ENCODE measurements at places on chromosomes 3 and 15. TPM values are rescaled to one million over a fixed set of nuclear protein-coding genes. Genes with fewer than 3 reads are reported as not detected.

DNA sequence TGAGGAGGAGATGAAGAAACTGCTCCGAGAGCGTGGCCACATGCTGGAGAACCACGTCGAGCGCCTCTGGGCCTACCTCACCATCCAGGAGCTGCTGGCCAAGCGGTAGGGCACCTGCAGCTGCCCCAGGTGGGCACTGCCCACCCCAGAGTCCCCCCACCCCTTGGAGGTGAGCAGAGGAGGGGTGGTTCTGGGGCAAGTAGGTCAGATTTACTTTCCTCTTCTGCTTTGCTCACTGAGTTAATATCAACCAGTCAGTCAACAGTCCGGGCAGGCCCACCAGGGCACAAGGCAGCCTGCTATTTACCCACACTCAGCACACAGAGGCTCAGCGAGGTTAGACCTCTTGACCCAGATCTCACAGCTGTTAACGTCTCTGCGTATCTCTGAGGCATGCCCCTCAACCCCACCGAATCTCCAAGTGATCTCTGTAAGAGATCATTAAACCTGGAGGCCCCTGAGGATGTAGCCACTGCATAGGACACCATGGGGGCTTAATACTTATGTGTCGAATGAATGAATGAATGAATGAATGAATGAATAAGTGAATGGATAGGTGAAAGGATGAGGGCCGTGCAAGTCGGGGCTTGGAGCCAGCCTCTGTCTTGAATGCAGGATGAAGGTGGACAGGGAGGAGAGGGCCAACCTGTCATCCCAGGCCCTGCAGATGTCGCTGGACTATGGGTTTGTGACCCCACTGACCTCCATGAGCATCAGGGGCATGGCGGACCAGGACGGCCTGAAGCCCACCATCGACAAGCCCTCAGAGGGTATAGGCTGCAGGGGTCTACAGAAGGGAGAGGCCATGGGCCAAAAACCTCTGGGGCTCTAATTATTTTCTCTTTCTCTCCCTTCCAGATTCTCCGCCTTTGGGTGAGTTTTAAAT, 8.0 kb upstream of the ITIH3 start:
- H3K4me1 ChIP-seq = no peaks in the 10 kb centered on the region
- no peak overlapping the region for H3K4me3 ChIP-seq
- no peak for DNase-seq
- H3K36me3 ChIP-seq = no peaks in the 10 kb centered on the region
- no peaks in the 10 kb centered on the region for H3K27me3 ChIP-seq

DNA sequence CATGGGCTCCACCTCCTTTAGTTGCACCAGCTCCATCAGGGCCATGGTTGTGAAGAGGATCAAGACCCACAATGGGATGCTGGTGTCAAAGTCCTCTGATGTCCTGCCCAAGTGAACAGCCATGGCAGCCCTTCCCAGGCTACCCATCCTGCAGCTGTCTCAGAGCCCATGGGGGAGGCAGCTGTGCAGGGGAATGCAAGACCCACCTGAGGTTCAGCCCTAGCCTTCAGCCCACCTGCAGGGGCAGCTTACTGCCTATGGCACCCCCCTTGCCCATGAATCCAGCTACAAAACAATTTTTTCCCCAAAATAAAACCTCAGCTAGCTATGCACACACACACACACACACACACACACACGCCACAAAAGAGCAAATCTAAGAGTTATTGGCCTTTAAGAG, 48.2 kb upstream of the POU1F1 start:
- no peak overlapping the region for H3K4me3 ChIP-seq
- DNase-seq = no peak
- H3K27ac ChIP-seq = no peak overlapping the region
- H3K4me1 ChIP-seq = no peaks in the 10 kb centered on the region
- H3K36me3 ChIP-seq = no peaks in the 10 kb centered on the region

PLA1A gene
- total RNA-seq = not detected

HYAL3 gene
- 6.3 TPM for total RNA-seq

- no peaks in the 10 kb centered on the region for H3K36me3 ChIP-seq
- H3K27ac ChIP-seq = no peak overlapping the region
- no peak overlapping the region for H3K4me3 ChIP-seq
- DNase-seq = no peak
Measured at GRCh38 chr3:15822281-15822680, 24.5 kb upstream of the ANKRD28 start.

ITPKA gene
- total RNA-seq = not detected

GRAMD1C gene
- total RNA-seq = 0.27 TPM

DNA sequence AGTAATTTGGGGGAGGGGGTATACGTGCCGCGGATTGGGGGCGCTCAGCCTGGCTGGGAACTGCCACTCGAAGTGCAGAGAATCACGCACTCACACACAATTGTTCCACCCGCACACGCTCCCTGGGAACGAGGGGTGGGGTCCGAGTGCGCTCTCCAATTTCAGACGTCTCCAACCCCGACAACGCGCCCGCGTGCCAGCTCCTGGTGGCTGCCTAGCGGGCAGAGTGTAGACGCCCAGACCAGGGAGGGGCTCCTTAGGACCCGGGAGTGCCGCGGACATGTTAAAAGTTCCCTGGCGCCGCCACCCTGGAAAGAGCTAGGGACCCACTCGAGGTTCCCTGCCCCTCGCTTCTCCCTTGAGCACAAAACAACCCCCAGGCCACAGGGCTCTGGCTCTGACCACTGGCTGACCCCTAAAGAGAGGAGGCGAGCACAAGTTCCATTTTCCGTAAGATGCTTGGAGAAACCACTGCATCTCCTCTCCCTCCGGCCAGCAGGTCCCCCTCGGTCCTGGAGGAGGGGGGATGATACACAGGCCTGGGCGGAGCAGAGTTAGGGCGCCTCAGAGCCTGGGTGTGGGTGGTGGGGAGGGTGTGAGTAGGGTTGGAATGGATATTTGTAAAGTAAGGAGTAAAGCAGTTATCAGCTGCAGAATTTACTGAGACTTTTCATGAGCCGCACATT, 894 bp upstream of the ANKRD63 start:
- peaks cover 13% of the 10 kb centered on the region for H3K27me3 ChIP-seq
- peaks cover 23% of the 10 kb centered on the region for H3K36me3 ChIP-seq
- H3K4me3 ChIP-seq = no peak overlapping the region
- no peak overlapping the region for H3K27ac ChIP-seq
- H3K4me1 ChIP-seq = peaks cover 3% of the 10 kb centered on the region
- no peak for DNase-seq

DNA sequence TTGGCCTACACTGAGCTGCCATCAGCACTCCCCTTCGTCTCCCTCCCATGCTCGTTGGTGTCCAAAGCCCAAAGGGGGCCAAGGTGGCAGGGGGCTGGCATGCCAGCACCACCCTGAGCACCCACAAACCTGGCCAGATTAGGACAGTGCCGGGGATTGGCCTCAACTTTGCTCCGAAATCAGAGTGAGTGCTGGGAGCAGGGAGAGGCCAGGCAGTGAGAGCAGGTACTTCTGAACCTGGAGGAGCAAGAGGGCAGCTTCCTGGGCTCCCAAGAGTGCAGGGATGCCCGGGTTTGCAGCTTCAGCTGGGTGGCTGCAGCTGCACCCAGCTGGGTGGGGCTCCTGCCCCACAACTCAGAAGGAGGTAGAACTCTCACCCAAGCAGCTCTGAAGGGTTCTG, 563.0 kb downstream of the SI start:
- H3K27ac ChIP-seq = no peak overlapping the region
- H3K4me3 ChIP-seq = no peak overlapping the region
- no peaks in the 10 kb centered on the region for H3K27me3 ChIP-seq
- no peaks in the 10 kb centered on the region for H3K36me3 ChIP-seq

- no peak for DNase-seq
- no peaks in the 10 kb centered on the region for H3K27me3 ChIP-seq
- no peak overlapping the region for H3K27ac ChIP-seq
- no peak overlapping the region for H3K4me3 ChIP-seq
- H3K4me1 ChIP-seq = no peaks in the 10 kb centered on the region
Measured at GRCh38 chr3:76723366-76723765, 316.5 kb upstream of the ROBO2 start.

ATP6V1A gene
- 11.9 TPM for total RNA-seq

MOBP gene
- total RNA-seq = not detected

DNA sequence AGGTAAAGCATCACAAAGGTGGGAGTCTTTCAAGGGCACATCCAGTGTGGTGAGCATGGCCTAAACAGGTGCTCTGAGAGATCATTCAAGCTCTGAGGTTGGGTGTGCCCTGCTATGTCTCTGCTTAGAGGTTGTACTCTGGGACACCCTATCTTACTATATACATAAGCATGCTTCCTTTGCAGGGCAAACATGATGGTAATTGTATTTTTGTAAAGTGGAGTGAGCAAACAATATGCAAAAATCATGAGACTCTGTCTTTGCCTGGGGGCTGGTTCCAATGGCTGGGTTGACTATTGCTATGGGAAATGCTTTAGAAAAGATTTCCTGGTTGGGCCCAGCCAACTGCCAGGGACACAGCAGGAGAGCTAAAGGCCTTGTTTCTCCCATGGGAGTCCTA, 315.1 kb upstream of the TLE3 start:
- DNase-seq = no peak
- no peaks in the 10 kb centered on the region for H3K27me3 ChIP-seq
- H3K27ac ChIP-seq = no peak overlapping the region
- no peaks in the 10 kb centered on the region for H3K36me3 ChIP-seq

- no peaks in the 10 kb centered on the region for H3K4me1 ChIP-seq
- DNase-seq = no peak
- no peak overlapping the region for H3K27ac ChIP-seq
- H3K4me3 ChIP-seq = no peak overlapping the region
Measured at GRCh38 chr3:13209634-13209997, 136.4 kb upstream of the IQSEC1 start.

SORD gene
- 2.7 TPM for total RNA-seq

DNA sequence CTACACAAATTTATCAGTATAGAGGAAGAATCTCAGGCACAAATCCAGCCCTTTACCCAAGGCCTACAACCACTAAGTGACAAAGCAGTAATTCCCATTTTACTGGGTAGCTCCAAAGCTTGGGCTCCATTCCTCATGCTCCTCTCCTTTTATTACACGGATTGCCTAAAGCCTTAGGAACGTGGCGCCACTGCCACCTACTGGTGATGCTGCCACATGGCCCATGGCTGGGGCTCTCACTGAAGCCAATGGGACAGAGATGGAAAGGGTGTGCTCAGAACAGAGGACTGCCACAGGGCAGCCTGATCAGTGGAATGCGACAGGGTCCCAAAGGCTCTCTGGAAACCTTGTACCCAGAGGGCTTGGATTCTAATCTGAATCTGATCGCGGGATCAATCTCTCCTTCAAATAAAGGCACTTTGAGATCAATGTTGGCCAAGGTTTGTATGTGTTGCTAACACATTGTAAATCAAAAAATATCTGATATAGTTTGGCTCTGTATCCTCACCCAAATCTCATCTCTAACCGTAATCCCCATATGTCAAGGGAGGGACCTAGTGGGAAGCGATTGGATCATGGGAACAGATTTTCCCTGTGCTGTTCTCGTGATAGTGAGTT, 33.5 kb upstream of the LYZL4 start:
- DNase-seq = peak; percentile 77
- H3K4me3 ChIP-seq = no peak overlapping the region
- H3K4me1 ChIP-seq = no peaks in the 10 kb centered on the region
- no peak overlapping the region for H3K27ac ChIP-seq

DNA sequence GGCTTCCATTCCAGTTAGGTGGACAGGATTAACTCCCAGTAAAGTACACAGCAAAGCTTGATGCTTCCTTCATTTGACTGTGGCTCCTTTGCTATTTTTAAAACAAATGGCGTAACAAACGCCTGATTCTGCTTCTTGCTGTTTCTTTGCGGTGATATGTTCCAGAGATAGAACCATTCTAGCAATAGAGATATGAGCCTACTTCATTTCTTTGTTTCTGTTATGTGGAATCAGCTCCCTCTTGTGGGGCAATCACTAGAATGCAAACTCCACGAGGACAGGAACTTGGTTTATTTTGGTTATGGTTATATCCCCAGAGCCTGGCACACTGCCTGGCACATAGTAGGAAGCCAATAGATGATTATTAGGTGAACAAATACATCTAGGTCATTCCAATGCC, 122.6 kb upstream of the SLC6A11 start:
- H3K4me1 ChIP-seq = no peaks in the 10 kb centered on the region
- DNase-seq = no peak
- H3K36me3 ChIP-seq = no peaks in the 10 kb centered on the region
- H3K27ac ChIP-seq = no peak overlapping the region

PRKCD gene
- total RNA-seq = 13.3 TPM

- H3K27ac ChIP-seq = no peak overlapping the region
- no peaks in the 10 kb centered on the region for H3K27me3 ChIP-seq
- H3K4me3 ChIP-seq = no peak overlapping the region
- no peaks in the 10 kb centered on the region for H3K36me3 ChIP-seq
- no peaks in the 10 kb centered on the region for H3K4me1 ChIP-seq
Measured at GRCh38 chr3:21542656-21543379, 208.2 kb downstream of the ZNF385D start.

ADAMTS7 gene
- not detected for total RNA-seq

- no peak overlapping the region for H3K27ac ChIP-seq
- no peak overlapping the region for H3K4me3 ChIP-seq
- no peaks in the 10 kb centered on the region for H3K27me3 ChIP-seq
- no peak for DNase-seq
- H3K4me1 ChIP-seq = no peaks in the 10 kb centered on the region
- no peaks in the 10 kb centered on the region for H3K36me3 ChIP-seq
Measured at GRCh38 chr15:39397883-39398282, 183.0 kb upstream of the THBS1 start.

CHAC1 gene
- 1.2 TPM for total RNA-seq

ITGA11 gene
- total RNA-seq = 0.03 TPM

- no peaks in the 10 kb centered on the region for H3K36me3 ChIP-seq
- no peaks in the 10 kb centered on the region for H3K27me3 ChIP-seq
- H3K4me3 ChIP-seq = no peak overlapping the region
Measured at GRCh38 chr3:183085634-183086390, 13.5 kb downstream of the MCCC1 start.

DNA sequence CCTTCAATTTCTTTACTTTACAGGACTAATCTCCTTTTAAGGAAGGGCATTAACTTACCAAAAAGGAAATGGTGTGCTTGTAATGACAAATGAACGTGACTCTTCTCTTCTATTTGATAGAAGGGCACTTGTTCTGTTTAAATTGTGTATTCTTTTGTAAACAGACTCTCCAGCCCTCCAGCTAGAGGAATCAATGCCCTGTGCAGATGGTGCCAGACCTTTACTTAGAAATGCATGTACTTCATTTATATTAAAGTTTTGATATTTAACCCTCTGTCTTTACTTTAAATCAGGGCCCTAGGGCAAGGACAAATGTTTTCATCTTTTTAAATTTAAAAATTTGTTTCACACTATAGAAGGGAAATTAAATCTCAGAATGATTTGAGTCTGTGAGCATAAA, 355.1 kb downstream of the GBE1 start:
- DNase-seq = no peak
- no peaks in the 10 kb centered on the region for H3K4me1 ChIP-seq
- no peaks in the 10 kb centered on the region for H3K36me3 ChIP-seq

Measured in naive thymus-derived CD4-positive, alpha-beta T cell (primary cell).